A172 (cell line): ENCODE measurements at places on chromosomes 2 and 18. TPM values are rescaled to one million over a fixed set of nuclear protein-coding genes. Genes with fewer than 3 reads are reported as not detected.

GRCh38 chr2:217650716-217651360 is 352.0 kb downstream of the TNS1 start:
- DNase-seq = peak; percentile 72

- DNase-seq = peak; percentile 57
Measured at GRCh38 chr2:37283207-37283606, 41.4 kb downstream of the PRKD3 start.

DNA sequence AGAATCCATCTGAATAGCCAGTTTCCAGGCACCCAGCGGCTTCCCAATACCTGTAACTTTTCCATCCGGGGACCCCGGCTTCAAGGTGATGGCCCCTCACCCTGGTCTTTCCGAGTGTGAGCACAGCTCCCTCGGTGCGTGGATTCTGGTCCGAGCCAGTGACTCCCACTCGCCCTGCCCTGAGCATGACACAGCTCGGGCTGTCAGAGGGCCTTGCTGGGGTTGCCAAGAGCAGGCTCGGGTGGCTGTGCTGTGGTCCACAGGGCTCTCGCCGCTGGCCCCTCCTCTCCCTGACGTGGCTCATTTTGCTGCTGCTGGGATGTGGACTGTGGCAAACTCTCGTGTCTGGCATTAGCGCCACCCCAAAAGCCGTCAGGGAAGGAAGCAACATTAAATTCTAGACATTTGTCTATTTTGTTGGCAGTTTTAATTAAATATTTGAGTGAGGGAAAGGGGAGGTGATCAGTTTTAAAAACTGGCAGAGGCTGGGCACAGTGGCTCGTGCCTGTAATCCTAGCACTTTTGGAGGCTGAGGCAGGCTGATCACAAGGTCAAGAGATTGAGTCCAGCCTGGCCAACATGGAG is 5.6 kb upstream of the ESPNL start:
- DNase-seq = no peak

- no peak for DNase-seq
Measured at GRCh38 chr2:189147361-189147760, 32.2 kb downstream of the COL5A2 start.

DNA sequence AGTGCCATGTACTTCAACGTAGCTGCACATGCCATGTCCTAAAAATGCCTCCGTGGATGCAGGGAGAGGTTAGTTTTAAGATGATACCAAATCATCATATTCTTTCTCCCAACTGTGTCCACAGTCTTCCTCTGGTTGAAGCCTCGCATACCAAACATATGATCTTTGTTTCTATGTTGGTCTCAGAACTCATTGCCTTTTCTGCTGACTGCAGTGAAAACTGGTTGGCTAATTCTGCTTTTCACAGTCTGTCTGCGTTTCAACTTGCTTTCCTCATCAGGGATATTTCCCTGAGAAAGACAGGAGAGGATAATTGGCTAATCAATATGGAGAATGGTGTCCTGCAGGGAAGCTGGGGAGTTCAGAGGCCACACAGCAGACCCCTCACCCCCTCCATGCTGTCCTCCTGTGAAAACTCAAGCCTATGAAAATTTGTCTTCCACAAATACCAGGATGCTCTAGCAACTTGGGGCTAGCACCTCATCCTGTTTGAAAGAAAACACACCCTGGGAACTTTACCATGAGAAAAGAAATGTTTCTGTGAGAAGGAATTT is 192.2 kb upstream of the PXDN start:
- DNase-seq = no peak

- no peak for DNase-seq
Measured at GRCh38 chr2:62309465-62310091, 113.7 kb downstream of the B3GNT2 start.

DNA sequence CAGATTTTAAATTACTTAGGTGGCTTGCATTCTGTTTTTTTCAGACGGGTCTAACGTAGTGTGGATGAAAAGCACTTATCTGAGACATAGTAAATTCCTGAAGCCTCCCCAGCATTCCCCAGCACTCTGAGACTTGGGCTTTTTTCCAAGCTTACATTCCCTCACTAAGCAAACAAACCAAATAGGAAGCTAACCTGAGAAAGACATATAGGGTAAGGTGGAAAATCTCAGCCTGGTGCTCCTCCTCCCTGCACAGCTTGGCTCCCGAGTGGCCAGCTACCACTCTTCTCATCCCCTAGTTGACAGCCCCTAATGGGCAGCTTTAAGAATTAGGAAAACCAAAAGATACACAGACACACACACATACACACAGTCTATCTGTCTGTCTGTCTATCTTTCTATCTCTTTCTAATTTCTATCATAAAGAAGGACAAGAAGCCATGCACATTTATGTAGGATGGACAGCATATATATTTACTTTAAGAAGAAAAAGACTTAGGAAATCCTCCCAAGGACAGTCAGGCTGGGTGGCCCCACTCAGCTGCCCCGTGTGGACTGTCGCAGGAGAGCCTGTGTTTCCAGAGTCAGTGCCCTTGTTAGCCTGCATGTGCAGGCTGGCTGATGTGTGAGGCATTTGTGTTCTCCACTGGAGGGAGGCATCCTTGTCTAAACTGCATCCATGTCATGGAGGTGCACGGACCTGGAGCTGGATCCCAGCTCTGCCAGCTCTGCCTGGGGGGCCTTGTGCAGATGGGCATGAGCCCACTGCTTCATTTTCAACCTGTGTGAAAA is 8.2 kb downstream of the CNNM3 start:
- peak; percentile 63 for DNase-seq

DNA sequence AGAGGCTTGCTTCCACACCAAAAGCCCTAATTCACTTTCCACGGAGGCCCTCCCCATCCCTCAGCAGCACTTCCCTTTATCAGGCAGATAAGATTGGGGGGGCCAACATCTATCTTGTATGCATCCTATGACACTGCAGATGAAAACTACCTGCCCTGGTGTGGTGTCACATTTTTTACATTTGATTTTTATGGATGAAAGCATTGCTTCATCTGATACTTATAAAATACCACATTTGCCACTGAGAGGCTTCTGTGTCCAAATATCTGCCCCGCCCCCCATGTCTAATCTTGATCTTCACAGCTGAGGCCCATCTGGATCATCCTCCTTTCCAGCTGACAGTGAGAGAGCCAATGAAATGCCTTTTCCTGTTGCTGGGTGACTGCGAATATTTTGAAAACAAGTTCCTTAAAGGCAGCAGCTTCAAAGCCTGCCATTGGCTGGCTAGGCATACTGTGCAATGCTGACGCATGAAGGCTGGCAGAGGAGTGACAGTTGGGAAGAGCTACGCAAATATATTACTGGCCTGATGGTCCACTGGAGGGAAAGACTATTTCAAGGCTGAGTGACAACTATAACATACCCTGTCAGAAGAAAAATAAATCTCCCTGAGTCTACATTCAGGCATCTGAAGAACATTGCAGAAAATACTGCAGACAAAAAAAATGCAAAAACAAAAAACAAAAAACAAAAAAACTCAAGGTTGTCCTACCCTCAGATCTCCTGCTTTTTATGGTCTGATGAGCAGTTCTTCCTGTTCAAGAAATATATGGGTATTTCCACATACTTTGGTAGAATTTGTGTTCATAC is 318.7 kb downstream of the PDE11A start:
- DNase-seq = peak; percentile 48

DNA sequence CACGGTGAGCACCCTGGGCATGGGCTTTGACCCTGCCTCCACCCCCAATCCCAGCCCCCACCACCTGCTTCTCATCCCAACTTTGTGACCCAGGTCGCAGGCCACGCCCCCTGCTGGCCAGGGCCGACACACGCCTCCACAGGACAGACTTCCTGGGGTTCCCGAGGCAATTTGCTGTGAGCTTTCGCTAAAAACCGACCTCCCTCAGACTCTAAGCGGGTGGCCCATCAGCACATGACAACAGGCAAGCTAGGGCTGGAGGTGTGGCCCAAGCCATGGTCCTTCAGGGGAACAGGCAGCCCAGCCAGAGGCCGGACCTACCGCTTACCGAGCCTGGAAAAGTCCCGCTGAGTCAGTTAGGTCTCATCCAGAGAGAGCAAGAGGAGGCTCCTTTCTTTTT is 31.9 kb downstream of the C1QL2 start:
- DNase-seq = peak; percentile 48

DNA sequence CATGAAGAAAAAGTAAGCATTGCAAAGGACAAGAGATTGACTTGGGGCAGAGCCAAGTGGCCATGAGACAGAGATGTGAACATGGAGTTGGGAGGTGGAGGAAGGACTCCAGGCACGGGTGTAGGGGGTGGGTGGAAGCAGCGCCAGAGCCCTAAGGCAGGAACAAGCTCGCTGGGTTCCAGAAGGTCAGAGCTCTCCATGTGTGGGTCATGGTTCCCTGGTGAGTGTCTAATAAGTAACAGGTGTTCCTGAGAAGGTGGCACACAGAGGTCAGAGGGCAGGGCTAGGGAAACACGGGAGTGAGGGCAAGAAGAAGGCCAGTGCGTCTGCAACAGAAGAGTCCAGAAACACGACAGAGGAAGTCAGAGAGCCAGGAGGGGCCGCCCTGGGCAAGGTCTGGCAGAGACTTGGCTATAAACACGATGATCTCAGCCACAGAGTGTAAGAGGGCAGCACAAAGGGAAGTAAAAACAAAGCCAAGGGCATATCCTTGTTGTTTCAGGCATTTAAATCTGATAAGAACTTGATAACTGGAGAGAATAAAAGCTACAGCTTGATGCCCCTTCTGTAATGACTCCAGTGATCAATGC is 260.8 kb downstream of the TGIF1 start:
- DNase-seq = peak; percentile 72

DNA sequence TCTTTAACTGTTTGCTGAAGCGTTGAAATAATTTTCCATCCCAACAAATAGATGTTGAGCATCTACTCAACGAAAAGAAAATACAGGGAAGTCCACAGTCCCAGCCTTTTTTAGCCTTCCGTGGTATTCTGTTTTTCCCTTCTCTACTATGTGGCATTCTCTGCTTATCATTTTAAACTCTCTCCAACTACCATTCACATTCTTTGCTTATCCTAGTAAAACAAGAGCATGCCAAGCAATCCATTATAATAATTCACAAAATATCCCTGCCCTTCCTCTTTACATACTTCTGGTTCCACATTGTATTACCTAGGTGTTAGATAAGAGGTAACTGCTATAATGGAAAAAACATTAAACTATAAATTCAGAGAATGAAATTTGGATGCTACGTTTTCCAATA is 1.6 kb upstream of the SESTD1 start:
- no peak for DNase-seq

DNA sequence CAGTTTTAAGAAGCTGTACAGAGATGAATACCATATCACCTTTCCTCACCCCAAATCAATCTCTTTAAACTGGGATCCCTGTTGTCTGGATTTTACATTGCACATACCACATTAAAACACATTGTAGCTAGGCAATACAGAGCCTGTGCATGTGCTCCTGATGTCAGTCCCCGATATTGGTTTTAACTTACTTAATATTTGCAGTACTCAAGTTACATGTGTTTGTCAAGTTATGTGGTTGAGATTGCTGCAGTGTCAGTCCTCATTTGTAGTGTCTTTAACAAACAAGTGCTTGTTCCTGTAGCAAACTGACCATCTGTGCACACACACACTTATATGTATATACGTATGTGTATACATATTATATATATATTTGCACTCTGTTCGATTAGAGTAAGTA is 10.4 kb upstream of the UBE2E3 start:
- no peak for DNase-seq

- DNase-seq = no peak
Measured at GRCh38 chr2:109450574-109451273, 163.0 kb downstream of the SEPTIN10 start.

GRCh38 chr2:45905632-45905958 is 254.1 kb downstream of the PRKCE start:
- DNase-seq = no peak

- no peak for DNase-seq
Measured at GRCh38 chr18:36009214-36009613, 36.7 kb downstream of the RMP24 start.

DNA sequence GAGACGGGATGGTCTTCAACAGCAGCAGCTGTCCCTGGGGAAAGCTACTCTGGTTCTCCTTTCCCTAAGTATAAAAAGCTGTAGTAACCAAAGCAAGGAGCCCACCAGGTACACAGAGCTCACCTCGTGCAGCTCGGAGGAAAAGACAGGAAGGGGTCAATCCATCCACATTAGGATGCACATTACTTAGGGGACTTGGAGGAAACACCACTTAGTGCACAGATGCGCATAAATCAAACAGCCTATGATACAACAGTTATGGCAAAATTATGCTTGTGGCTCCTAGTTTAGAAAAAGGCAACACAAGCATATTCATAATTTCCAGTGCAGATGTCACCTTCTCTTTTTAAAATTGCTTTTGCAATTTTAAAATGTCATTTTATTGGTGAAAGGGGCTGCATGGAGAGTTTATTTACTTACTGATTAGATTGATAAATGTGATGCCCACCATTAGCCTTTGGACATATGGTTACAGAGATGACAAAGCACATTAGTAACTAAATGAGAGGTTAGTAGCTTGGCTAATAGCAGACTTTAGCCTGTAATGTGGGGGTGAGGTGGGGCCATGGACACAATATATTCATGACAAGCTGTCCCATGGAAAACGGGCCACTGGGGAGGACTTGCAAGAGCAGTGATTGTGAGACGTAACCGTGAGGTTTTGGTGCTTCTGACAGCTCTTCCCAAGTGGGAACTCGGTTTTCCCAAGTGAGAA is 199.8 kb downstream of the MYT1L start:
- DNase-seq = no peak

- no peak for DNase-seq
Measured at GRCh38 chr2:129006135-129006886, 687.6 kb upstream of the HS6ST1 start.

- DNase-seq = no peak
Measured at GRCh38 chr18:28147674-28148171, 29.2 kb downstream of the CDH2 start.

DNA sequence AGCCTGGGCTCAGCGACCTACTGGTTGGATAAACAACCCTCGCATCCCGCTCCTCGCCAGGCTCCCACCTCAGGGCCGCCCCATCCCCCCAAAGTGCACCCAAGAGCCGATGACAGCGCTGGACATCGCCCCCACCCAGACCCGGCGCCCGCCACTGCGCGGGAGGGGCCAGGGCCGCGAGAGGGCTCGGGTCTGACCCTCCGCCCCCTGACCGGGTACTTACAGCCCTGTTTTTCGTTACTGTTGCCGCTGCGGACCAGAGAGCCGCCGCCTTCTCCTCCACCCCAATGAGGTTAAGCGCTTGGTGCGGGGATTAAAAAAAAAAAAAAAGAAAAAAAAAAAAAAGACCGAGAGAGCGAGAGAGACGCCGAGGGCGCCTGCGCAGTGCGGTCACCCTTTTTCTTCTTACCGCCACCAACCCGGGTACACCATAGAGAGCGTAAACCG is at the start of gene CLASP1:
CLASP1 (minus strand) TSS at position 314 of the 447 bp plus-strand sequence. CDS start 43,567 bp downstream, outside the sequence.
- no peak for DNase-seq

DNA sequence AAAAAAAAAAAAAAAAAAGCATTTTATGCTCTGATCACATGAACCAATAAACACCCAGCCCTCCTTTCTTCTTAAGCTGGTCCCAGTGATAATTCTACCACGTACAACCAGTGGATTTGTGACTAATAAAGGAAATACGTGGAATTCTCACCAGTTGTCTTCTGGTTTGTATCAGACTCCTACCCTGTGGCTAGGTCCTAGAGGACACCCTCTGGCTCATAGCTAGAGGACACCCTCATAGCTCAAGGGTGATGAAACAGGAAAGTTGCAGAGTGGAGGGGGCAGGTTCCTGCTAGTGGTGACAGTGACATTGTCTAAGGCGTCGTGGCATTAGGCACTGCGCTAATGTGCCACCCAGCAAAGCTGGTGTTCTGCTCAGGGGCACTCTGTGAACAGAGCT is 167.8 kb downstream of the BCL11A start:
- peak; percentile 56 for DNase-seq

GRCh38 chr2:217113491-217113890 is 253.6 kb upstream of the TNP1 start:
- no peak for DNase-seq

TGOLN2 gene
- total RNA-seq = 114 and 120 TPM in 2 replicates

MTLN gene
- 123 and 155 TPM in 2 replicates for total RNA-seq

PSMD14 gene
- total RNA-seq = 304 and 319 TPM in 2 replicates

ANXA4 gene
- 85.1 and 89.9 TPM in 2 replicates for total RNA-seq

CDC42EP3 gene
- 66.8 and 71.5 TPM in 2 replicates for total RNA-seq
